ENCODE measurements at places on chromosomes 13 and 19.

GRCh38 chr13:90402102-90402501, 945.4 kb upstream of the MIR17HG start:
- no peak for DNase-seq

- DNase-seq = no peak
Observed at GRCh38 chr19:29404015-29404414, 121.8 kb upstream of the VSTM2B start.

- DNase-seq = no peak
Observed at GRCh38 chr13:37383046-37383445, 215.5 kb downstream of the POSTN start.

DNA sequence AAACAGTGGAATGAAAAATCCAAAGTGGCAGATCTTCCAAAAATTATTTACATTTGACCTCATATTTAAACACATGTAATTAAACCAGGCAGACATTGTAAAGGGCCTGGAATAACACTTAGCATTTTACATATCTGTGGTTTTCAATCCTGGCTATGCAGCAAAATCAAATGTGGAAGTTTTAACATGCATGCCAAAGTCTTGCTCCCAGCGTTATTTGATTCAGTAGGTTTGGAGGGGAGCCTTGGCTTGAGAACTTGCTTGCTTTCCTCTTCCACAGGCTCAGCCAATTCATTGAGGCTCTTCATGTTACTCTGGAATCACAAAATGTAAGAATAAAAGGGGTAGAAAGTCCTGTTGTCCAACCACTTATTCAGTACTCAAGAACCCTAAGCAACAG, 42.5 kb upstream of the INTS6 start:
- no peak for DNase-seq

GRCh38 chr19:55660404-55660803, 5.6 kb downstream of the U2AF2 start:
- DNase-seq = no peak

DNA sequence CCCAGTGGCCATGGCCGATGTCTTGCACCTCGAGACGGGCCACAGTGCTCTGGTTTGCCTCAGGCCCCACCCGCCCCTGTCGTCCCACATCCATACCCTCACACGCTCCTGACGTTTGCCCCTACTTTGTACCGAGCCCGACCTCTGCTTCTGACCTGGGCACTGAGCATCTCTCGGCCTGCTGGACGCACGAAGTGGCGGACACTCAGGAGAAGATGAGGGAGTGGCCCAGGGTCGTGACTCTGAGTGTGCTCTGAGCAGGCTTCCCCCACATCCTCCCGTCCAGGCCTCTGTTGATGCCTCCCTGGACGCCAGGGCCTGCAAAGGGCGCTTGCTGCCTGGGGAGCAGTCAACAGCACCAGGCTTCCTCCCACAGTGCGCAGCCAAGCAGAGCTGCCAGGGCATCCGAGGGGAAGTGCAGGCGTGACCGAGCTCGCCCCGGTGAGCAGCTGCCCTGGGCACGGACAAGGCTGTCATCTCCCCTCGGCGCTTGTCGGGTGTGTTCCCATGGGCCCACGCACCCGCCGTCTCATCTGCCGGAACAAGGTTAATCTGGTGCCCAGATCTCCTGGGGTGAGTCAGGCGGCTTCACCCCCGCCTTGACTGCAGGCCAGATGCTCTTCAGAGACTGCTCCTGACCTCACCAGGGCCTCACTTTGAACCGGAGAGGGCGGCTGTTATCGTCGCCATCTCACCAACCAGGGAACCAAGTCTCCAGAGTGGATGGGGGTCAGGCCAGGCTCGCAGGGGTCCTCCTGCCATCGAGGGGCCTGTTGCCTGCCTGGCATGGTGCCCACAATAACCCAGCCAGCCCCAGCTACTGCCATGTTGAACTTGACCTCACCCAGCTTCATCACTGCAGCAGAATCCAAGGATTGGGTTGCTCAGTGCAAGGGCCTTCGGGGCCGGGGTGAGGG, 27.2 kb downstream of the COMP start:
- DNase-seq = no peak

- no peak for DNase-seq
Observed at GRCh38 chr13:49311816-49312215, 64.1 kb downstream of the CDADC1 start.

- no peak for DNase-seq
Observed at GRCh38 chr13:46871557-46871956, 25.3 kb downstream of the HTR2A start.

GRCh38 chr13:28641600-28641926, 17.4 kb upstream of the POMP start:
- no peak for DNase-seq

GRCh38 chr13:79404361-79404760, 1.7 kb downstream of the RBM26 start:
- DNase-seq = no peak

GRCh38 chr13:98406971-98407370, 169.9 kb downstream of the STK24 start:
- no peak for DNase-seq

DNA sequence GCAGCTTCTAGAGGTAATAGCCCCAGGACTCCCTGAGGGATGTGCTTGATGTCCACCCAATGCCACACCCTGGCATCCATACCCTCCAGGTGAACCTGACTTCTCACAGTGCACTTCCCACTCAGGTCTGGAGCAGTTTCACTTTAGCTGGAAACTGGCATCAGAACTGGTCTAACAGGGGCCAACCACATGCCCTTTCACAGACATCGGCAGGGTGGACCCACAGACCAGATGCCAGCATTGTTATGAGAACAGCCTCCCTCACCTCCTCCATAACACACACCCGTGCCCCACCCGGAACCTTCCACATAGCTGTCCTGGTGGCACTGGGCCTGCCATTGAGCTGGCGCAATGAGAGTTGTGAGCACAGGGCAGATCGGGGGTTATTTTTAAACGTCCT, 77.4 kb upstream of the GPR12 start:
- DNase-seq = no peak

- no peak for DNase-seq
Observed at GRCh38 chr13:99959540-99960230, 11.9 kb downstream of the ZIC5 start.

GRCh38 chr19:47151627-47152026, 21.0 kb downstream of the SAE1 start:
- DNase-seq = no peak

DNA sequence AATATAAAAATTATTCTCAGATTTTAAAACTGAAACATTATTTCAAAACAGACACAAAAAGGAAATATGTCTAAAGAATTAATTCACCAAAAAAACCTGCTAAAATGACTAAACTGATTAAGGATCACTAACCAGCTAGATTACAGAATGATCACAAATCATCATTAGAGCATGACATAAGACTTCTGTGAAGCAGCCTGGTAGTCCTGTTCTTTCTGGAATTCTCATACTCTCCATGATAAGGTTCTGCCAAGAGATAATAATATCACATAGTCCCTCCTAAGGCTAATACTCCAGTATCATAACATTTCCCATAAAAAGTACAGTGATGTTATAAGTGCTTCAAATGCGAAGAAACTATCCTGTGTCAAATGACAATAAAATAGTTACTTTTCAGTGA, 1814.9 kb downstream of the SLITRK5 start:
- DNase-seq = no peak

GRCh38 chr13:109735436-109735966, 50.9 kb downstream of the IRS2 start:
- no peak for DNase-seq

DNA sequence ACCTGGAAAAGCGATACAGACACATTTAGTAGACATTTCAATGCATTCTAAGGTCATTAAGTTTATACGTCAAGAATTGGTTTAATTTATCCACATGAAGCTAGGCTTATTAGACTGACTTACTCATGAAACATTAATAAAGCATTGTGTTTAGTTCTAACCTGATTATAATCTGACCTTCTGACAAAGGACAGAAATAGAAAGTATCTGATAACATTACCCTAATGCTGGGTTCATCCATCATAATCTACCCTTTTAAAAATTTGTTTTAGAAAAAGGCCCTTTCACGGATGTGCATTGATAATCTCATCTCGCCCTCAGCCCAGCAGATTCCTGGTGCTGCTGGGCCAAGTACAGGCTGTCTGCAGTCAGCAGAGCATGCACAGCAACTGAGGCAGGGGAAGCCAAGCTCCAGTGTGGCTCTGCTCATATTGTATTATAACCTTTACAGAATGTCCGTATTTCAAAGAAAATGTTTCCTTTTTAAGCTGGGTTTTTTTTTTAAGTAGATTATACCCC, 142.1 kb upstream of the MAB21L1 start:
- no peak for DNase-seq

DNA sequence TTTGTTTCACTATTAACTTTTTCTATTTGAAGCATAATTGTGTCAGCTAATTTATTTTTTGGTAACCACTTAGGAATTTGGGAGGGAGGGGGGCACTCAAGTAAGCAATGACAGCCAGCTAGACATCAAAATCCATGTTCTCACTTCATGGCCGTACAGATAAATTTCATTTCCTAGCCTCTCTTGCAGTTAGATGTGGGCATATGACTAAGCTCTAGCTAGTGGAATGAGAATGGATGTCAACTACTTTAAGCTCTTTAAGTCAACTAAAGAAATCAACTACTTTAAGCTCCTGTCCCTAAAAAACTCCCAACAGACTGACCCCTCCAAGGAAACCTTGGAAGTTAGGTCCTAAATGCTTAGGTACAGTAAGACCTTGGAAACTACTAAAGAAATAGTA, 92.0 kb downstream of the KCNRG start:
- DNase-seq = no peak

GRCh38 chr13:49326222-49326917, 78.6 kb downstream of the CDADC1 start:
- DNase-seq = no peak

- DNase-seq = no peak
Observed at GRCh38 chr19:32339423-32339822, 6.0 kb upstream of the ZNF507 start.

DNA sequence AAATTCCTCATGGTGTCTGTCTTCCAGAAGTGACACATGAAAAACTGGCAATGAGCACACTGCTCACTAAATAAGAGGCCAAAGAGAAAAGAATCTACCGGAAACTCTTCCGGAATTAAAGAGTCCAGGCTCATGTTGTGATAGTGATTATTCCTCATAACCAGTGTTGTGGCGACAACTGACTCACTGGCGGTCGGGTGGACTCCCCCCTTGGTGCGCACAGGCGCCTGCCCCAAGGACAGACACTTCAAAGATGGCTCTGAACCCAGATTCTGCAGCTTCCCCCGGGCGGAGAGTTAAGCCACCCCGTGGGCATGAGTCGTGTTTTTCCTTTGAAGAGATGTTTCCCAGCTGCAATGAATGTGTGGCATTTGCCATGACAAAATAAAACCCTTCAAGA, 10.3 kb downstream of the IL17D start:
- no peak for DNase-seq

DNA sequence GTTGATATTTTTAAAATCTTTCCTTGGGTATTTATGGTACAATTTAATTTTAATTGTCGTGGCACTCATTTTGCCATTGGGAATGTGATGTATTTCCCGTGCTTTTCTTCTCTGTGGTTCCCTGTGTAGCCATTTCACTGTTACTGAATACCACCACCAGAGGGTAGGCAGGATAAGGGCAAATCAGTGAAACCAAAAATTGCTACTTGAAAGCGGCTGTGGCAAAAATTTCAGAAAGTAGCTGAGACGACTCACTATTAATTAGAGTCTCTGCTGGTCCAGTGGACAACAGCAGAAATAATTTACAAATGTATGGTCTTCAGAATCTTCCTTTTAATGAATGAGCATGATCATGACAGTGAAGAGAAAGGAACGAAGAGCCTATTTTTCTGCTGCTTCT, 34.4 kb upstream of the MIR17HG start:
- DNase-seq = no peak

GRCh38 chr19:57421037-57421436, 10.1 kb downstream of the ZNF17 start:
- DNase-seq = no peak

DNA sequence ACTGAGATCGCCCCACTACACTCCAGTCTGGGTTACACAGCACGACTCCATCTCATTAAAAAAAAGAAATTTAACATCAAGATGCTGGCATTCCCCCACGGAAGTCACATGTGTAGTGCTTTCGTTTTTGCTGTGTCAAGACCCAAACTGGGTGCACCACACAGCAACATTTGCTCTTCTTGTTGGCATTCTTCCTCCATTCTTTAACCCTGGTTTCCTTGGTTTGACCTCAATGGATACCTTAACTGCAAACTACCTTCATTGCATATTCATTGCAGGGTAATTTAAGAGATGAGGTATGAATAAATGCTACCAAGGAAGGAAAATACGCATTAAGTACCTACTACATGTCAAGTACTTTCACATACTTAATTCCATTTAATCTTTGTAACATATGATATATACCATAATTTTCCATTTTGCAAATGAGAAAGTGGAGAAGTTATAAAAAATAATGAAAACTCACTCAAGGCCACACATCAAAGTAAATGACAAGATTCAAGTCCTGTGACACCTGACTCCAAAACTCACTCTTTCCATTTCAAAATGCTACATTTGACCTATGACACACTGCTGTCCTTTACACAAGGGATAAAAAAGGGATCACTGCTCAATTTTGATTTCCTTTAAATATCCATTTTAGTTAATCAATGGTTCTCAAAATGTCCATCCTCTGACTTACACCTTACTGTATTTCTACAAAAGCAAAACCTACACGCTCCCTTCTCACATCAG, 59.2 kb downstream of the STK24 start:
- DNase-seq = no peak

DNA sequence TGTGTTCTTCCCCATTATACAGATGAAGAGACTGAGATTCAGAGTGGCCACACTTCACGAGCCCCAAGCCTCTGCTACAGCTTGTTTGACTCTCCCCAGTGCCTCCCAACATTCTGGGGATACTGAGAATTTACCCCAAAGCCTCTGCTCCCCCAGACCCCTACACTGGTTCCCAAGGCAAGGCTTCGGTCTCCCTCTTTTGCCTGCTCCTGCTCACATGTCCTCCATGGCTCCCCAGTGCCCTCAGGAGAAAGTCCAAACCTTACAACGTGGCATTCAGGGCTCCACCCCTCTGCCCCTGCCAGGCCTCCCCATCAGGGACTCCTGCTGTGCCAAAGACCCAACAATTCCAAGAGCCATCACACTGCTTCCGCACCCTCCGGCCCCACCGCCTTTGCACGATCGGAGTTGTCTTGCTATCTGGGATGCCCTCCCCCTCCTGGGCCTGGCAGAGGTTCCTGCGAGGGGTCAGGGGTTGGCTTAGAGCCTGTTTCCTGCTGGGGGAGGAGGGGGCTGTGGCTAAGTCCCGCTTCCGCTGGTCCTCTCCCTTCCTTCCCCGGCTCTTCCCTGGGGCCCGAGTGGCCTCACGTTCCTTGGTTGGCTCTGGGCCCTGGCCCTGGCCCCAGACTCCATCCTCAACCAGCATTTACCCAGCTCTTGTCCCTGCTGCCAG, 15.4 kb downstream of the GTPBP3 start:
- DNase-seq = no peak
